ENCODE measurements at places on chromosomes 2 and 18. TPM values are rescaled to one million over a fixed set of nuclear protein-coding genes. Genes with fewer than 3 reads are reported as not detected.

Gene RAB6D
- 1.8 TPM for total RNA-seq

Gene NYAP2
- total RNA-seq: 0.06 TPM

Gene ERBB4
- 0.43 TPM for total RNA-seq

Gene RIOK3
- 68.9 TPM for total RNA-seq

Gene ANKRD30BL
- total RNA-seq: not detected

Gene OBSL1
- total RNA-seq: 57.8 TPM

Gene VWA3B
- total RNA-seq: 0.58 TPM

Gene SERPINB12
- total RNA-seq: not detected

Gene CCDC74B
- 3.4 TPM for total RNA-seq

Gene SIX3
- not detected for total RNA-seq

Gene CAVIN2
- total RNA-seq: 138 TPM

Gene CYRIA
- total RNA-seq: 7.0 TPM

Gene RGPD3
- 0.14 TPM for total RNA-seq

Gene MYL1
- not detected for total RNA-seq

Gene PCGF1
- total RNA-seq: 35.3 TPM

Gene TCF23
- 0.12 TPM for total RNA-seq

Gene CROCC2
- 0.09 TPM for total RNA-seq

Gene CCBE1
- total RNA-seq: 0.75 TPM

Gene CASP10
- total RNA-seq: 18.9 TPM

Gene APLF
- total RNA-seq: 3.5 TPM

Gene PJVK
- 3.1 TPM for total RNA-seq

Gene EGR4
- total RNA-seq: not detected

Gene QPCT
- 7.9 TPM for total RNA-seq

Gene ADCYAP1
- total RNA-seq: 1.1 TPM

Gene STEAP3
- total RNA-seq: 9.3 TPM

Gene HOXD1
- 0.40 TPM for total RNA-seq

Gene RNF125
- total RNA-seq: 6.1 TPM

Gene LGALSL
- 19.9 TPM for total RNA-seq

Gene C18orf54
- total RNA-seq: 1.3 TPM

Gene MREG
- total RNA-seq: 9.2 TPM

Gene SPOPL
- total RNA-seq: 29.2 TPM

Gene CYBRD1
- total RNA-seq: 126 TPM

Gene PLGLB2
- 1.6 TPM for total RNA-seq

Gene GALR1
- total RNA-seq: 0.09 TPM

Gene TSPYL6
- not detected for total RNA-seq

Gene LINC00305
- not detected for total RNA-seq

All from mucosa of gallbladder (tissue), 1 donor.